ENCODE measurements at places on chromosomes 16 and 17.

DNA sequence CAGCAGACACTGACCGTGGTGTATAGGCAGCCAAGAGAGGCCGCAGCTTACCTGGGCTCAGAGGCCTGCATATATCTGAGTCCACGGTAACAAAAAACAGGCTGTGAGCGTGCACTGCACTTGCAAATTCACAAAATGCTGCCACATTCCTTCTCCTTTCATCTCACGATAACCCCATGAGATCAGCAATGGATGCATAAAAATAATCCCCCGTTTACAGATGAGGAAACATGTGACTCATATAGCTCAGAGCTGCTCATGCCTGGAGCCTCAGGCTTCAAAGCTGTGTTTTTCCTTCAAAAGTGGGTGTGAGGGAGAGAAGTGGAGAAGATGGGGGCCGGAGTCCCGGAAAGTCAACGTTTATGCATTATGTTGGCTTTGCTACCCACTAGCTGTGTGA, 118.3 kb upstream of the FOXF1 start:
- DNase-seq = no peak

DNA sequence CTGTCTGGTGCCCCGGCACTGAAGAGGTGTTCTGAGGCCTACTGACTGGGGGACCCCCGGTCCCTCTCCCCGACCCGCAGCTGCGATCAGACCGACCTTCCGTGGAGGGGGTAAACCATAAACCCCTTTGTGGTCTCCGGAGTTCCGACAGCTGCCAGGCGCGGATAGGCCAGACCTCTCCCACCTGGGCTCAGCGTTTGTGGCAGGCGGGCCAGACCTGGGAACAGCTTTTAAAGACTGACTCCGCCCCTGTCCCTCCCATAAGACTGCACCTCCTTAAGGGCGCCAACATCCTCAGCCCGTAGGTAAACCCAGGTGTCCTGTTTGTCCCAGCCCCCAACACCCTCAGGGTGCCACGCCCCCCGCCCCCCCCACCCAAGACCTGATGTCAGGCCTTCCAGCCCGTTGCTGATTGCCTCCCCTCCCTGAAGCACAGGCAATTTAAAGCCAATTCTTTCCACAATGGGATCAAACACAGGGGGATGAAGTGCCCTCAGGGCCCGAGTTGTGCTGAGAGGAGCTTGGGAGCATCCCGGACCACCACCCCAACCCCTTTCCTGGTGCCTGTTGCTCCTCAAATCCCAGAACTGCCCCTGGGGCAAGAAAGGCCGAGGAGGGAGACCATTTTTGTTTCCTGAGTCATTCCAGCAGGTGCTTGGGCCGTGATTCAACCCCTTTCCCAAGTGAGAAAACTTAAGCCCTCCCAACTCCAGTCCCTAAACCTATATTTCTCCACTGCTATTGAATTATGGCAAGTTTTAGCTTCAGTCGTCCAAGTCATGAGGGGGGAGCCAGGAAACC, at the start of gene SOX15:
TSS of gene SOX15 (minus strand) at position 204 of the 801 bp plus-strand sequence. CDS start 418 bp downstream, outside the sequence.
- no peak for DNase-seq

DNA sequence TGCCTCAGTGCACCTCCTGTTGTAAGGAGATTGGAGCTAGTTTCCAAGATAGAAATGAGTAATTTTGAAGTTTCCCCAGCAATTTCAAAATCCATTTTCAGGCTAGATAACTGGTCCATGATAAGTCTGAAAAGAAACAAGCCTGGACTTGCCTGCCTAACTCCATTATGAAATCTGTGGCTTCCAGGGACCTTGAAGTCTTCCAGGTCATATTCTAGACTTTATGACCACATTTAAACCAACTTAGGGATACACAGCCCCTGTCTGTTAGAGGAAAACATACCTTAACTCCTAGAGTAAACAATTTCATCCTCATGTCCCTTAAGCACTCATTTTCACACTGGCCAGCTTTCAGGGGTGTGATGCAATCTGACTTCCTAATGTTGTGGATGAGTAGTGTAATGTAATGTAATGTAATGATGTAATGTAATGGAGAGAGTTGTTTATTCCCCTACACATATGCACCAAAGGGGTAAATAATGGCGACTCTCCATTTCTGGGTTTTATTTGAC, 96.7 kb upstream of the FAM20A start:
- no peak for DNase-seq

GRCh38 chr17:20066253-20066652, 57.1 kb downstream of the SPECC1 start:
- DNase-seq = no peak

DNA sequence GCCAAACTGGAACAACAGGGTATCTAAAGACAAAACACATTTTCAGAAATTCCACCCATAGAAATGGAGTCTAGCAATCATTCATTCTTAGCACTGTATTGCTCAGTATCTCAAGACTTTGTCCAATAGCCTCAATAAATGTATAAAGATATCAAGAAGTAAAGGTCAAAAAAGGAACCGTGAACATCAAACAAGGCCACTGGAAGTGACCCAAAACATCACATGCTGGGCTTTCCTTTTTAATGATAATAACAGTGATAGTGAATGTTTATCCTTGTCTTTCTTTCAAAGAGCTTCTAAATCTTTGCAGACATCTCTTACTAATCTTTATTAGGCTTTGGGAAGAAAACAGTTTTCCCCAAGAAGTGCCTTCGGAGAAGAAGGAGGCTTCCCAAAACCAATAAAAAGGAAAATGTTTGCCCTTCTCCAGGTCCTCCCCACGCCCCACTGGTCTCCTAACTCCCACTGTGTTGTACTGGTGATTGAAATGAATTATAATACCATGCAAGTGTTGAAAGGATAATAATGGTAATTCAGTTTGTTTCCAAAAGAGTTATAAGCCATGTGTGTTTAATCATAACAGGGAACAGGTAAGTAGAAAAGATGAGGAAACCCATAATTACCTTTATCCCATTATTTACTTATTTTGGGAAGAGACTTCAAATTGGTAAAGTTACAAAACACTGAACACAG, 18.6 kb downstream of the RNF43 start:
- no peak for DNase-seq

- no peak for DNase-seq
Measured at GRCh38 chr16:1907226-1907860, 10.9 kb downstream of the HS3ST6 start.

DNA sequence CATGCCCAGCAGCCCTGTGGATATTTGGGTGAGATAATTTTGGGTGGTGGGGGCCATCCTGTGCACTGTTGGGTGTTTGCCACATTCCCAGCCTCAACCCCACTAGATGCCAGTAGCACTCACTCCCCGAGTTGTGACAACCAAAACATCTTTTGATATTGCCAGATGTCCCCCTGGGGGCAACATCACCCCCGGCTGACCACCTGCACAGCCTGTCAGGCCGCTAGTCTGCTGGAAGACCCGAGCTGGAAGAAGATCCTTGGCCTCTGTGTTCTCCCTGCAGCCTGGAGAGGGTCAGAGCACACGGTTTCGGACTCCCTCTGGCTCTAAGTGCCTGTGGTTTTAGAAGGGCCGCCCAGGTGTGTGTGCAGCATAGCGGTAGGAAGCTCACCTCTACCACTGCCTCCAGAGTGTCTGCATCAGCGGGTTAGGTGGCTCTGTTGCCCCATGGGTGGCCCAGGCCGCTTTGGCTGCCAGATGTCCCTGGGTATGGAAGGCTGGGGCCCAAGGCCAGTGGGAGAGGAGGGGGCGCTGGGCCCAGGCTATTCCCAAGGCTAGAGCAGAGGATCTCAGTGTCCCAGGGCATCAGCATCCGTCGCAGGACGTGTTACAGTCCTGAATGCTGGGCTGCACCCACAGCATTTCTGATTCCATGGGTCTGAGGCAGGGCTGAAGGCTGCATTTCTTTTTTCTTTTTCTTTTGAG, 195.8 kb upstream of the GSE1 start:
- no peak for DNase-seq

GRCh38 chr17:82450357-82451106, at the start of gene CYBC1:
CYBC1 (minus strand) TSS chr17:82450752; CDS start chr17:82449254, 1,498 bp downstream.
- DNase-seq = peak; percentile 86

DNA sequence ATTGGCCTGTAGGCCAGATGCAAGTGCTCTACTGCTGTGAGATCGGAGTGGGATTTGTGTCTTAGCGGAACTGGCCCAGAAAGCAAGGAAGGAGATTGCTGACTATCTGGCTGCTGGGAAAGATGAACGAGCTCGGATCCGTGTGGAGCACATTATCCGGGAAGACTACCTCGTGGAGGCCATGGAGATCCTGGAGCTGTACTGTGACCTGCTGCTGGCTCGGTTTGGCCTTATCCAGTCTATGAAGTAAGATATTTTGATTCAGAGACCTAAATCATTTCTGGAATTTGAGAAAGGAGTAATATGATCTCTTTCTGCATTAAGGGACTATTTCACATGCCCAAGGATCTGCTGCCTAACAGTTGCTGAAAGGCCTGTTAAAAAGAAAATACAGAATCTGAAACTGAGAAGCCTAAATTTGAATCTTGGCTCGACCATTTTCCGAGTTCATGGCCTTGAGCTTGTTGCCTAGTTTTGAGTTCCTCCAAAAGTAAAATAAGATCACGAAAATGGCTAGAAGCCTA, 21.1 kb downstream of the IST1 start:
- DNase-seq = no peak

DNA sequence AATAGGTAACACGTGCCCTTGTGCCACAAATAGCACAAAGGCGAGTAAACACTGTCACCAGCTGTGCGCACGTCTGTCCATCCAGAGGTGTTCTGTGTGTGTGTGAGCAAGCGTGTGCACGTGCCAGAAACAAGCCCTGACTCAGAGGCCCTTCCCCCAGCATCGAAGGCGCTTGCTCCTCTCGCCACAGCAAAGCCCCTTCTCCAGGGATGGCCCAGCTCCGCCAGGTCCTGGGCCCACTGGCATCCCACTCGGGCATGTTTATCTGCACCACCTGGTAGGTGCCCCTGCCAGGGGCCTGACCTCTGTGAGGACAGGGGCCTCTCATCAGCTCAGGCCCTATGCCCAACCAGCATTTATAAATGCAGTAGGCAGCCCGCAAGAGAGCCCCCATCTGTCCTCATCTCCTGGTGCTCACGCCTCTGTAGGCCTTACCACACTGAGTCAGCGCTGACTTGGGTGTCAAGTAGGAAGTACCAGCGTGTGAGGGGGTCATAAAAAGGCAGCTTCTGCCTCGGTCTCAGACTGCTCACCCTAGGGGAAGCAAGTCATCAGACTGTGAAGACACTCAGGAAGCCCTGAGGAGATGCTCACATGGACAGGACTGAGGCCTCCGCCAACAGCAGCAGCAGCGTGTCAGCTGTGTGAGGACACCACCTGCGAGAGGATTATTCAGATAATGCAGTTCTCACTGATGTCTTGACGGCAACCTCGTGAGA, 10.8 kb downstream of the TMEM235 start:
- no peak for DNase-seq

DNA sequence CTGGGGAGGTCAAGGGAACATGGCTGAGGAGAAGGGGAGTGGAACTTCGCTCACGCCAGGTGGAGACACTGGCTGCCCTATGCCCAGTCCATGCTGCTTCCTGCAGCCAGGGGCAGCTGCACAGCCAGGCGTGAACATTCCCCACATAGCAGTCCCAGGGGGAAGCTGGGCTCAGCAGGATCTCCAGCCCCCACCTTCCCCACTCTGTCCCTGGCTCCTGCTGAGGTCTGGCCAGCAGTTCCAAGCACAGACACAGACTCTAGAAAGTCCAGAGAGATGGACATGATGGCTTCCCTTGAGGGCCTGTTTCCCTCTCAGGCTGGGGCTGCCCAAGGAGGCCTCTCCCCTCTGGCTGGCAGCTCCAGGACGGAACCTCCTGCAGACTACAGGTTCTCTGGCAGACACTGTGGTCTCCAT, 9.3 kb downstream of the JUP start:
- no peak for DNase-seq

DNA sequence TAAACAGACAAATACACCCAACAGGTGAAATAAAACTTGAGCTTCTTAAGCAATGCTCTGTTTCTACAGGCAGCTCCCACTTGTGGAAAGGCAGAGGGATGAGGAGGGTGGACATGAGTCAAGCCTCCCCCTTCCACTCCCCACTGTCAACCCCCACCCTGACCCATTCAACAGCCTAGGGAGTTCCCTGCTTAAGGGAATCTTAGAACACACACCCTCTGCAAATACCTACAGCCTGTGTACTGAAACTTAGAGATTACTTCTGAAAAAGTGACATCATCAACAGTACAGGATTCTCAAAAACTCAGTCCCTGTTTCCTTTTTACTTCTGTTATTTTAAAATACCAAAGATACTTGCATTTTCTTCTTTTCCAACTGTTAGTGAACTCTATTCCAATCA, 345.4 kb downstream of the SOX9 start:
- DNase-seq = no peak

GRCh38 chr17:13359774-13360173, 242.0 kb downstream of the HS3ST3A1 start:
- no peak for DNase-seq

GRCh38 chr16:35398180-35398579, 1938.8 kb downstream of the TP53TG3F start:
- no peak for DNase-seq

- DNase-seq = no peak
Measured at GRCh38 chr16:23512168-23512695, 1.9 kb upstream of the GGA2 start.

GRCh38 chr16:59113004-59113670, 379.0 kb upstream of the GOT2 start:
- no peak for DNase-seq

- no peak for DNase-seq
Measured at GRCh38 chr17:64662774-64663367, 764 bp upstream of the SMURF2 start.

DNA sequence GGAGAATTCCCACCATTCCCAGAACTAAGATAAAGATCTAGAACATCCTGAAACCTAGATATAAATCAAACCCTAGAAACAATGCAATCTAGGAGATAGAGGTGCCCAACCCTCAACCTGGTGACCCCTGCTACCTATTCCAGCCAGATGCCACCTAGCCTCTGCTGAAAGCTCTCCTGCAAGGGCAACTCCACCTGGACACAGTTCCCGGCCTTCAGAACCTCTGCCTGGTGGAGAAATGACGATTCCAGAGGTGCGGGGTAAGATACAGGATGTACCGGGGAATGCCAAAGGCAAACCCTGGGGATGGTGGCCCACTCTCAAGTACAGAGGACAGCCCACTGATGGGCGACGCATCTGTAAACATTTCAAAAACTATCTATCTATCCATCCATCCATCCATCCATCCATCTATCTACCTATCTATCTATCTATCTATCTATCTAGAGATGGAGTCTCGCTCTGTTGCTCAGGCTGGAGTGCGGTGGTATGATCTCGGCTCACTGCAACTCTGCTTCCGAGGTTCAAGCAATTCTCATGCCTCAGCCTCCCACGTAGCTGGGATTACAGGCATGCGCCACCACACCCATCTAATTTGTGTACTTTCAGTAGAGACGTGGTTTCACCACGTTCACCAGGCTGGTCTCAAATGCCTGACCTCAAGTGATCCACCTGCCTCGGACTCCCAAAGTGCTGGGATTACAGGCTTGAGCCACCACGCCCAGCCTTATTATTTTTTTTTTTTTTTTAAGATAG, 19.0 kb downstream of the MEAK7 start:
- no peak for DNase-seq

GRCh38 chr17:11996722-11997146, 541 bp downstream of the ZNF18 start:
- no peak for DNase-seq

Measured in stimulated activated CD8-positive, alpha-beta memory T cell treated with anti-CD3 and anti-CD28 coated beads, Interleukin-4, amount 100 ng/mL, for 1 hour (primary cell).